Activated CD4-positive, CD25-positive, alpha-beta regulatory T cell treated with anti-CD3 and anti-CD28 coated beads, Interleukin-2, amount 50 U/mL, for 72 hours (primary cell): ENCODE measurements at places on chromosomes 3 and 15.
A peak's percentile ranks its signal among the peaks of the same experiment; 100 is the strongest.

GRCh38 chr3:188686324-188686723 lies 485.4 kb upstream of the TPRG1 start:
- no peak for DNase-seq

DNA sequence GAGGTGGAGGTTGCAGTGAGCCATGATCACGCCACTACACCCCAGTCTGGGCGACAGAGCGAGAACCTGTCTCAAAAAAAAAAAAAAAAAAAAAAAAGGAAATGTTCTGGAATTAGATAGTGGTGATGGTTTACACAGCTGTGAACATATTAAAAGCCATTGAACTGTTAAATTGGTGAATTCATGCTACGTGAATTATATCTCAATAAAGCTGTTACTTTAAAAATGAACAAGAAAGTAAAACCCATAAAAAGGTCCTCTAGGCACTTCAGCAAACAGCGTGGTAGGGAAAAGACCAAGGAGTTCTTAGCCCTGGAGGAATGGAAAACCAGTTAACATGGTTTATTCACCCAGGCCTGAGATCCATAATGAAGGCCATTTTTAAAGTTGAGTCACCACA lies 180.1 kb downstream of the ATG7 start:
- no peak for DNase-seq

DNA sequence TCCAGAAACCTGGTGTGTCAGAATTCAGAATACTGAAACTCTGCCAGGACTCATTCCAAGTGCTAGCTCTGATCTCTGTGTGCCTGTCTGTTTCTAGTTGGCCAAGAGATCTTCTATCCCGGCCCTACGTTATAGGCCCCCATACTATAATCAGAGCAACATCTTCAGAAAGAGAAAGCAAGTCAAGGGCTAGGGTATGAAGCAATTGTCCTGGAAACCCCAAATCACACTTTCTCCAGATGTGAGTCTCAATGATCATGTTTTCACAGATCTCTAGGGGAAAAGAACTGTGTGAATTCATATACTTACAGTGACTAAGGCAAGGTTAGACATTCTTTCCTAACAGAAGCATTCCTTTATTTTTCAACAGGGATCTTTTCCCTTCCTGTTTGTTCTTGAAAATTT lies 309.7 kb downstream of the SLC9A9 start:
- no peak for DNase-seq

GRCh38 chr3:41419809-41420208 lies 220.5 kb downstream of the CTNNB1 start:
- no peak for DNase-seq

DNA sequence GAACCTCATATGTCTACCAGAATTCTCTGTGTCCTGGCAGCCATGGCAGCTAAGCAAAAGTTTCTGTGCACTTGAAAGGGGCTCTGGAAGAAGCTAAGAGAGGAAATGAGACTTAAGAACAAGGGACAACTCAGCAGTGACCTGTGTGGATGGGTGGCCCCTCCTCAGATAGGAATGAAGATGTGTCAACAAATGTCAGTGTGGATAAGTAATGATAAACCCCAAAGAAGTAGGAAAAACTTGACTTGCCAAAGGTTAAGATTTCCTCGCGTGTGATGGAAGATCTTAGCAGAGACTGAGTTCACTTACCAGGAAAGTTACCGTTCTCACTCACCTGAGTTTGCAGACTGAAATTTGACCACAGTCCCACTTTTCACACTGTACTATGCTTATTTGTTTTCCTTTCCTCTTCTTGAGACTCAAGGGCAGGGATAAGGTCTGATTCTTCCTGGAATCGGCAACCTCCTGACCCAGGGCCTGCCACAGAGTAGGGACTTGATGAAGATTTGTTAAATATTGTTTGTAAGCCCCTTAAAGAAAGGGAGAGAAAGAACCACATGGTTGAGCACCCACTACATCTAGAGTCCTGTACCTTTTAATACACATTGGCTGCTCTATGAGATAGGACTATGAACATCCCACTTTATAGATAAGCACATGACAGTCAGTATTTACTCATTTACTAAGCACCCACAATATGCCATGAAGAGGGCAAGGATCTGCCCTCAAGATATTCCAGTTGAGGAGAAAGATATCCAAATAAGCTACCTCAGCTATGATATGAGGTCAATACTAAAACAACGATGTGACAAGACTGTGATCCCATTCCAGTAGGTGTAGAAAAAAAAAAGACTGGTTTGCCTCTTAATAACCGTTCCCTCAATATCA lies 7.3 kb upstream of the HRH1 start:
- DNase-seq, result no peak

GRCh38 chr3:19644405-19644804 lies 289.6 kb downstream of the EFHB start:
- no peak for DNase-seq

DNA sequence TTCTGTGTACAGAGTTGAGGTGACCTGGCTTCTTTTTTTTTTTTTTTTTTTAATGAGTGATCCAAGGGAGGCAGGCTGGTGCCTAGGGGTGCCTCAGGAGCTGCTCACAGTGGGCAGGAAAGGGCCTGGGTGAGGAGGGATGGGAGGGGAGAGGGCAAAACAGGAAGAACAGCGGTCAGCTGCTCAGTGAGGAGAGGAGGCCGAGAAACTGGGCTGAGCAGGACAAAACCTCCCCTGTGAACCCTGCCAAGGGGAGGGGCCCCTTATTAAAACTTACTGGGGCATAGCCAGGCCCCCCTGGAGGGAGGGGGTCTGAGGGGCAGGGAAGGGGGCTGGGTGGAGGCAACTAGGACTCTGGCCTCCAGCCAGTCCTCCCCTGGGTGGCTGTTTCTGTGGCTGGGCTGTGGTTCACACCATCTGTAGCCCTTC lies 3.5 kb downstream of the PLEKHO2 start:
- no peak for DNase-seq

DNA sequence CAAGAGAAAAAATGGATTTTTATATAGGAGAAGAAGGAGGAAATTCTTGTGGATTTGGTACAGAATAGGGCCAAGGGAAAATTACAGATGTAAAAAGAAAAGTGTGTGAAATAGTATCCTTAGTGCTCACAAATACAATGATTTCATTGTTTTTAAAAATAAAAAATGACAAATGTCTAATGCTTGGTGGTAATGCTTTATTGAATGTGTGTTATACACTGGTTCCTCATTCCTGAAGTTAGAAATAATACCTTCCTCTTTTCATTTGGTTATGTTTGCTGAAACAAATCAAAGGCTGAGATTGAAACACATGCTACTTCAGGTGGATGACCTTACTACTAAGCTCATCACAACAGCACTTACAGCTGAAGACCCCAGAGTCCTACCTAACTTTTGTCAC lies 37.7 kb upstream of the CCR2 start:
- no peak for DNase-seq

DNA sequence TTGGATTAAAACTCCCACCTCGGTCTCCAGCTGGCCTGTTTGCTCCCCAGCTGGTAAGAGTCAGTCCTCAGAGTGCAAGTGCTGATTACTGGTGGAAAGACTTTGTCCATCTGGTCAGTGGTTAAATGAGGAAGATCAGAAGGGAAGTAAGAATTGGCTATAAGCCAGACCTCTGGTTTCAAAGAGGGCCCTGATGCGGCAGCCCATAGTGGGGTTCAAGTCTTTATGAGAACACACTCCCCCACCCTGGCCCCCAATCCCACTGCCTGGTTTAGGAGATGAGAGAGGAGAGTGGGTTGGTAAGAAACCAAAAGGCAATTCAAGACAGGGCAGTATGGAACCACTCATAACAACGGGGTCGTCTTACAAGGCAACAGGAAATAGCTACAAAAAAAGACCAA lies 65.0 kb downstream of the FRMD4B start:
- DNase-seq, result no peak

DNA sequence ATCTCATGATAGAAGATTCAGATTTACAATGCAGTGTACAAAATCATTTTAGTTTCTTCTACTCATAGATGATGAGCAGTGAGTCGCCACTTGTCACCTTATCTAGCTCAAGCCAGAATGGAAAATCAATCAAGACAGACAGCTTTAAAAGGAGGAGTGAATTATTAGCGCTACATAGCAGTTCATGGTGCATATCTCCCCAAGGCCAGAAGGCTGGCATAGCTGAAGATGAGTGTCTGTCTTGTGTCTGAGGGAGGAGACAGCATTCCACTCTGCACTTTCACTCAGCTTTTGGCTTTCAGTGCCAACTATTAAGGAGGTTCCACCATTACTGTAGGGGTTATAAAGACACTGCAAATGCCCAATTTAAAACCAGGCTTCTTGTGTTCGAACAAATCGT lies 804.1 kb upstream of the LMCD1 start:
- no peak for DNase-seq

GRCh38 chr3:78690766-78691165 lies 1077.0 kb downstream of the ROBO1 start:
- no peak for DNase-seq

DNA sequence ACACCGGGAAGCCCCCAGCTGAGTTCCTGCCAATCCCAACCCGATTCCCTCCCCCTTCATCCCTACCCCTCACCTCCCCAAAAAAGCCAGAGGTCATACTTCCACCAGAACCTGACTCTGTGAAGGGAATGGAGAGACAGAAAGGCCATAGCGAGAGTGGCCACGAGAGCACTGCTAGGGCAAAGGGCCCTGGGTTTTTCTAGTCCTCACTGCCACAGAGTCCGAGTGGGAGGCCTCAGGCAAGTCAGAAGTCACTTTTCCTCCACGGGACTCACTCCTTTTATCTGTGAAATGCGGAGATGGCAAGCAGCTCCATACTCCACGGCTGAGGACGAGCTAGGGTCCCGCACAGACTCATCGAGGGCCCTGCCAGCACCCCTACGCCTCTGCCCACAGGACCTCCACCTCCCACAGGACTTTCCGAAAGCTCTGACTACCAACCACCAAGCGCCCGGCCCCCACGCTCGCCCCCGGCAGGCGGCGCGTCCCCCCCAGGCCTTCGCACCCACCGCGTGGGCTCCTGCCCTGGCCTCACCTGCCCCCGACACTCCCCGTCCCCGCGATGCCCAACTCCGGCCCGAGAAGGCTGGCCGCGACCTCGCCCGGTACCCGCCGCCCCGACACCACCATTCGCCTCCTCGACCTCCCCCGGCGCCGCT lies 792 bp downstream of the ATP13A3 start:
- peak; percentile 52 for DNase-seq

GRCh38 chr3:64686446-64686908 lies 1.3 kb downstream of the ADAMTS9 start:
- DNase-seq, result no peak

DNA sequence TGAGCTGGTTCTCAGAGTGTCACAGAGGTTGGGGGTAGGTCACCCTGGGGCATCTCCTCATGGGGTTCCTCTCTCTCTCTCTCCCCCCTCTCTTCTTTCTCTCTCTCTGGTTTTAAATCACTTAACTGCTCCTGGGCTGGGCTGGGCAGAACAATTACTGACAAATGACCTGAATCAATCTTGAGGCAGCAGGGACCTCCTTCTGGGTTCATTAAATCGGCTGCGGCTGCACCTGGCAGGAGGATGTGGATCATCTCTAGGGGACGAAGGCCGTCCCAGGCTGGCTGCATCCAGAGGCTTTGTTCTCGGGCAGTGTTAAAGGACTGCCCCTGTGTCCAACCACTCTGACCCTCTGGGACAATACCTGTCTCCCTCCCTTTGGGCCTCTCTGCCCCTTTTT lies 143.1 kb downstream of the TLE3 start:
- no peak for DNase-seq

GRCh38 chr3:143123353-143123984 lies 3.9 kb downstream of the CHST2 start:
- DNase-seq, result no peak

- DNase-seq, result peak; percentile 96
Observed at GRCh38 chr15:40754883-40755811, at the start of gene RMDN3. TSS of gene RMDN3 (minus strand) at chr15:40755254. CDS start at chr15:40754783, 471 bp downstream.

DNA sequence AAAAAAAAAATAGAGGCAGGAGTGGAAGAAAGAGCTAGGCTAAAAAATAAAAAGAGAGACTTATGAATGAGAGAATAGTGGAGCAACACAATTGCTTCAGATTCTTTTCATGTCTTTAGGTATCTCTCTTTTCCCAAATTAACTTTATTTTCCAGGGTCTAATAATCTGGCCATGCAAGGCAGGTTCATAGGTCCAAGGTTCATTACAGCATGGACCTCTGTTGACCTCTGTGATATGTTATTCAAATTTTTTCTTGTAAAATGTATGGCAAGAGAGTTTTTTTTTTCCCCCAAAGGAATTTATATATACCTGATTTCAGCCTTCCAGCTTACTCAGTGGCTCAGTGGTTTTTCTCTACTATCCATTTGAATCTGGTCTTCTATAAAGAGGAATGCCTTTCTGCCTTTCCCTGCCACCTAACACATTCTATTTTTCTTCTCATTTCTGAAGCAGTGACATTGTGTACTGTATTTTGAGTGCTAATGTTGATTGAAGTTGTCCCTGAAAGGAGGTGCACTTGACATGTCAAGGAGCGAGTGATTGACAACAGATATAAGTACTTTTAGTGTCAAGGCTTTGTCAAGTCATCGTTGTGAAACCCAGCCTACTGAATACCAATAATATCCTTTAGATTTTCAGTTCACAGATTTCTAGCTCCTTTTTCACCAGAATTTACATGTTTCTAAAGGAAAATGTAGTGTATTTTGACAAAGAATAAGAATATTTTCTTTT lies 118.5 kb downstream of the MAP2K5 start:
- DNase-seq, result no peak

GRCh38 chr15:38521316-38521715 lies 43.3 kb downstream of the RASGRP1 start:
- no peak for DNase-seq

DNA sequence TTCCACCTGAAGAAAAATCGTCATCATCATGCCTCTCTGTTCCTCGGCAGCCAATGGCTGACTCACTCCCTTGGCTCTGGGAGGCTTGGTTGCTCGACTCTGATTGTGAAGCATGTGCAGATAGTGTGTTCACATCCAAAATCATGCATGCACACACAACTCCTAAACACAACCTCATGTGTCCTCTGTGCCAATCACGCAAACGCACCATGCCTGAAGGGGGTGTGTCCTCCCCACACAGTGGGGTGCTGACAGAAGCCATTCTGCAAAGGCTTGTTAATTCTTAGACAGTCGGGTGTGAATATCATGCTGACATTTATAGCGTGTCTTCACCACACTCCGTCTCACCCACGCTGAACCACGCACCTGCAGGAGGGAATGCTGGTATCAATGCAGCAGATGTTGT lies 11.4 kb upstream of the CCDC174 start:
- DNase-seq, result no peak

DNA sequence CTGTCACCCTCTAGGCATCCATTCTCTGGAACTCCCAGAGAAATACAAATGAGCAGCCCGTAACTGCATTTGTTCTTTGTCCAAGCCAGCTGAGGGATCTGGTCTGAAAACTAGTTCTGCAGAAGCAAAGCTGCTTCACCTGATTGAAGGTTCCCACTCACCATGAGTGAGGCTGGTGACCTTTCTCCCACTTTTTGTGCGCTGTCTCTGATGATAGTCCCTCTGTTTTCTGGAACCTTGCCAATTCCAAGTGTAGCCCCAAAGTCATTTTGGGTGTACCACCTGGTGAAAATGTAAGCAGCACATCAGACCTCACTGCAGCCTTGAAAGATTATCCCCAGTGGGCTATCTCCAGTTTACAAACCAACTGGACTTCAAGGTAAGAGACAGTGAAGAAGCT lies 39.4 kb upstream of the BFSP2 start:
- DNase-seq, result no peak

DNA sequence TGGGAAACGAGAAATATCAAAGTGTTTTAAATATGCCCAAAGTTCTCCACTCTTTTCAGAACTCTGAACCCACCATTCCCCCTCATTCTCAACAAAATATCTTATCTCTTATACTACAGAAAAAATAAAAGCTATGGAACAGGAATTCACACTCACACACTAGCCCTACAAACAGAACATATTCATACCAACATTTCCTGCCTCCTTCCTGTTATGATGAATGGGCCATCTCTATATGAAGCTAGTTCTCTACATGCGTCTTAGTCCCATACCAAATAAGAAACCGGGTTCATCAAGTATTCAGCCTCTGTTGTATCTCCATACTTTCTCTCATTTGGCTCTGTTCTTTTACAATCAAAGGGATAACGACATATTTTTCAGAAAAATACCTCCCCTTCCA lies 72.6 kb downstream of the PLSCR2 start:
- no peak for DNase-seq
